ENCODE measurements at places on chromosomes 16 and 17.

DNA sequence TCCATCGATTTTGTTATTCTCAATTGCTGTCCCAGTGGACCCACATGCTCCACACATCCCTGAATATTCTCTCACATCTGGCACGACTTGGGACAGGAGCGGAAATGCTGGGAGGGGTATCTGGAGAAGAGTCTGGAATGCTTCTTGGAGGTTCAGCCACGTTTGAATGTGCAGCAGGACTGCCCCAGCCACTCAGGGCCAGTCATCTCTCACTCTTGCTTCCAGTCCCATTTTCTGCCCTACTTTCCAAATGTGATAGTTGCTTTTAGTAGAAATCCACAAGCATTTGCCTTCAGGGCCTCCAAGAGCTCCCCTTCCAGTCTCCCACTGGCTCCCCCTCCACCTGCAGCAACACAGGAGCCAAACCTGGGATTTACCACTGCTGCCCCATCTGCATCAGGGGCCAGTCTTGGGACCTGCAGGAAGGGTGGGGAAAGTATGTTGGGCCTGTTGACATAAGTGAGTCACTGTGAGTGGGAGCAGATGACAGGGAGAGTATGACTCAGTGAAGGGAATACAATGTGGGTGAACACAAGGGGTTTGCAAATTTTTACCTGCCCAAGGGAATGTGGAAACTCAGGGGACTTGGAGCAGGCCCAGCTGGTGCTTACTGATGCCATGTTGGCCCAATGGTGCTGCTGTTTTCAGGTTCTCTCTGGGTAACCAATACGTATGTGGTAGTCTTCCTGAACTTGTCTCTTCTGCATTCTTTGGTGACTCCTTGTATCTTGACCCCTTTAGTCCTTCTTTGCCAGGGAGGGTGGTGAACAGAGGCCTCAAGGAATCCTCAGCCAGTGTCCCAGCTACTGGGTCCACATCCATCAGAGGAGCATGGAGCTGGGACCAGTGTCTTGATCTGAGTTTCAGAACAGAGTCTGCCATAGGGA, 78.8 kb upstream of the CRHR1 start:
- no peak for DNase-seq

DNA sequence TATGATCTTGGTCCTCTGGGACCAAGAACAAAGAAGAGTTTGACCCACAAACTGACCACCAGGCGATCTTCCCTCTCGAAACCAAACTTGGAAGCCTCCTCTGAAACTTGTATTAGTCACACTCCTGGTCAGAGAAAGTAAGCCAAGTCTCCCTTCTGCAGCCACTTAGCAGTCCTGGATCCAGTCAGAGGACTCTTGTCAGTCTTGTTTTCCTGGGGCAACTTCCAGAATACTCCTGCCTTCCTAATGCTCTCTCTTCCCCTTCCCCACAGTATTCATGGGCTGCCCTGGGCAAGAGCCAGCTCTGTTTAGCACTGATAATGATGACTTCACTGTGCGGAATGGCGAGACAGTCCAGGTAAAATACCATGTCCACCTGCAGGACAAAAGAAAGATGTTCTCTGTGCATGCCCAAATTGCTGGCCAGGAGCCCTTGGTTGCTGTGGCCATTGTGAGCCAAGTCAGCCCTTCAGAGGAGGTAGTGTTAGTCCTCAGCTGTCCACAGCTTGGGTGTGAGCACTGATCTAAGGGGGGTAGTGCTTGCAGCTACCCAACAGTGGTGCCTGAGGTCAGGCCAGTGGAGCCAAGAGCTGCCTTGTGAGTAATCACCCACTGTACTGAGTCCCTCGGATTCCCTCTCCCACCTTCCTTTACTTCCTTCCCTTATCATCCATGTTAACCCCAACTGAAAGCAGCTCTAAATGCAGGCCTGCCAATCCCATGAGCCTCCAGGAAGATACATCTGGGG, 31.2 kb downstream of the CDH3 start:
- DNase-seq, result no peak

DNA sequence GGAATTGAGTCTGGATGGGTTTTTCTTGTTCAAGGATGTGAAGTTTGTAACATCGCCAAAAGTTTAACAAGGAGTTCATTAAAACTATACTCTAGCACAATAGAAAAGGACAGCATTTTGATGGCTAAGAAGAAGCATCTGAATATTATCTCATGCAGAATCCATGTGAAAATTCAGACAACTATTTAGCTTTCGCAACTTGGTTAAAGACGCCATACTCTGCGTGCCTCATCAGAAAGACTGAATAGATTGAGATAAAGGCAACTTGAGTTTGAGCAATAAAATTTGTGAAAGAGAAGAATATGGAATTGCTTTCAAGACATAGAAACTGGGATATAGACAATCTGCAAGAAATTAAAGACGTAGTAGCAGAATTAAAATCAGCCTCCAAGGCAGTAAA, 151.1 kb upstream of the MYOCD start:
- no peak for DNase-seq

- DNase-seq, result no peak
Measured at GRCh38 chr17:39607057-39607850, 466 bp downstream of the NEUROD2 start.

DNA sequence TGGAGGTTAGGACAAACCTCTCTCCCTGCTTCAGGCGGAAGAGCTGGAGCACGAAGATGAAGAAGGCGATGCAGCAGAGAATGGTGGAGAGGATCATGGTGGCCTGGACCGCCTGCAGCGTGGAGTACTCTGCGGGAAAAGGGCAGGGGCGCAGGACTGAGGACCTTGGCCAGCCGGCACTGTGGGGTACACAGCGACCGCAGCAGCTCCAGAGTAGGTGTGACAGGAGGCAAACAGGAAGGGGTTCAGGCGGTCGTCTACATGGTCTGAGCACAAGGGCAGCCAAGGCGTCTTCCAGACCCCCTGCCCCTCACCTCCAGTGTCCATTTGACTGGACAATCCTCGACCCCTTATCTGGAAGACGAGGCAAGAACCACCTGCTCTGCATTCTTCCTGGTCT, 42.5 kb downstream of the EMP2 start:
- DNase-seq, result no peak

DNA sequence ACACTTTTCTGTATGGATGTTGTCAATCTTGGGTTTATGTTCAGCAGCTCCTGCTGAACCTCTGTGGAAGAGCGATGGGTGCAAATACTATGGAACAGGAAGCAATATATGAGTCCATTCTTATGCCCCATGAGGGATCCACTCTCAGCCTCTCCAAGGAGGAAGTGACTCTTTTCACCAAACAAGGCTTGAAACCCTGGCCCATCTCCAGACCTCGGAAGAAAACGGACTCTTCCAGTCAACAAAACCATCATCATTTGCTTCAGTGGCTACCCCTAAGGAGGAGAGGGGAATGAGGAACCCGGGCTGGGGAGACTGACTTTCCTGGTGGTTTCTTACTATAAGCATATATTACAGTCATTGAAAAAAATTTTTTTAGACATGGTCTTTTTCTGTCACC, 206.2 kb downstream of the AXIN2 start:
- DNase-seq, result no peak

- DNase-seq, result no peak
Measured at GRCh38 chr17:62024866-62025265, 40.2 kb downstream of the MED13 start.

DNA sequence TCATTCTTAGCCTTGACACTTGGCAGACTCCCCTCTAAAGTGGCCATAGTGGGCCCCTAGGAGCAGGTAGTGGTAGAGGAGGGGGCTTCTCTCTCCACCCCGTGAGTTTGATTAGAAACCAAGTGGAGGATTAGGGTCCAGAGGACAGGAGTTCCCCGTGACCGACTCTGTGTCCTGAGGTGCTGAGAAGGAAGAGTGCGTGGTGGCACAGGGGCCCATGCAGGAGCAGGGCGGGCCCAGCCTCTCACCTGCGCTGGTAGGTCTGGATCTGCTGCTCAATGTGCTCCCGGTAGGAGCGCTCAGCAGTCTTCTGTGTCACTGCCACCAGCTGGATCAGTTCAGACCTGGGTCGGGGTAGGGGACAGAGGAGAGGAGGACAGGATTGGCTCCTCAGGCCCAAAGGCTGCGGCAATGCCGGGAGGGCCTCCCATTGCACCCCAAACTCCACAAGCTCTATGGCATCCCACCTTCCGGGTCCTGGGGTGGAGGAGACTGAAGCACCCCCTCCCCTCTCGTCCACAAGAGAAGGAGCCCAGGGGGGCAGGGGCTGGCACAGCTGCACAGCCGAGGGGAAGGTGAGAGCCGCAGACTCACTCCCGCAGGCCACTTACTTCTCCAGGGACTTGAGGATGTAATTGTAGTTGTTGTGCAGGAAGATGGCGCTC, 6.2 kb downstream of the ZACN start:
- no peak for DNase-seq

- DNase-seq, result no peak
Measured at GRCh38 chr16:50425648-50426047, 56.9 kb upstream of the BRD7 start.

- no peak for DNase-seq
Measured at GRCh38 chr16:74837056-74837455, 62.4 kb upstream of the FA2H start.

DNA sequence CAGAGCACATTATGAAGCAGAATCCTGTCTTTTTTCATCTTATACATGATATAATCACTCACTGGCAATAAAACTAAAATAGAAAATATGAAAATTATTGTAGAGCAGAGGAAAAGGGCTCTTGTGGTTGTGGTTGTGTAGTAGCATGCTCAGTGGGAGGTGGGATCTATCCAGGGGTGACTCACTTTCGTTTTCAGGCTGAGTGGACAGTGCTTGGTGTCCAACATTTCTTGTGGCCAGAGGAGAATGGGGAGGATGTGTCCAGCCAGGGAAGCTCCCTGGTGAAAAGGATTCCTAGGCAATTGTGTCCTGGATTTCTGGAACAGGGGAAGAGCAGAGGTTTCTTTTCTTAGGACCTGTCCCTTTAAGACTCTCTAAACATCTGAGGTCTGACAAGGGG, 31.9 kb upstream of the CPHXL start:
- no peak for DNase-seq

GRCh38 chr17:42591411-42591810, 13.9 kb upstream of the PSMC3IP start:
- DNase-seq, result no peak

GRCh38 chr16:77917971-77918370, 104.4 kb upstream of the CLEC3A start:
- no peak for DNase-seq
